MV-4-11 (cell line): ENCODE measurements at places on chromosomes 7 and 10.

GRCh38 chr10:32412499-32412853 is 33.5 kb upstream of the CCDC7 start:
- DNase-seq, result no peak

DNA sequence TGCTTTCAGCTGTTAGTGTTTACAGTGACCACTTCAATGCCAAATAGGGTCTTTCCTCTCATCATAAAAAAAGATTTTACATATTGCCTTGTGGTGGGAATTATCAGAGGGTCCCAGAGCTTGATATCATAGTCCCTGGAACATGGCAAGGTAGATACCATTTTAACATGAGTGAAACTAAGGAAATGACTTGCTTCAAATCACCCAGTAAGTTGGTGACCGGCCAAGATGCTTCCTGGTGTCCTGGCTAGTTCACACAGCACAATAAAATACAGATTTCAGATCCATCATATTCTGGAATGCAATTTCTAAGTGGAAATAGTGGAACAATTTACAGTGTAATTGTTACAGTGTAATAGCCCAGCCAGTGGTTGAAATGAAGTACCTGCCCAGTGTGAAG is 36.6 kb downstream of the CNNM1 start:
- no peak for DNase-seq

- no peak for DNase-seq
These were observed 42.3 kb downstream of the RHOBTB1 start for GRCh38 chr10:60901561-60902235.

GRCh38 chr7:12741951-12742575 is 54.6 kb downstream of the ARL4A start:
- peak; percentile 81 for DNase-seq

GRCh38 chr10:122127943-122128342 is 139.0 kb downstream of the TACC2 start:
- no peak for DNase-seq

- DNase-seq, result no peak
These were observed 772 bp downstream of the SGMS1 start for GRCh38 chr10:50622706-50623662.

DNA sequence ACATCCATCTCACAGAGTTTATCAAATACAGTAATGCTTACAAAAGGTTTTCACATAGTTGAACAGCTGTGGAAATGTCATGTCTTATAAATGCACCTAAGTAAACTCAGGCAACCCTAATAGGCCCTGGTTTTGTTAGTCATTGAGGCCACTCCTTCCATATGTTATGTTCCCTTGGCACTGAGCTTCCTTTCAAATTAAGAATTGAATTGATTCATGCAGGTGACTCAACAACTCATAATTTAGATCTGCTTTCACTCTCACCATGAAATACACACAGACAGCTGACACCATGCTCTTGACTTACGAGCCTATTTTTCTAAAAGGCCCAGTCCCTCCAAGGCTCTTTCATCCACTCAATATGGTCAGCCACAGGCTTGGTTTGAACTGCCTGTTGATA is 476.9 kb downstream of the KCNMA1 start:
- DNase-seq, result no peak

DNA sequence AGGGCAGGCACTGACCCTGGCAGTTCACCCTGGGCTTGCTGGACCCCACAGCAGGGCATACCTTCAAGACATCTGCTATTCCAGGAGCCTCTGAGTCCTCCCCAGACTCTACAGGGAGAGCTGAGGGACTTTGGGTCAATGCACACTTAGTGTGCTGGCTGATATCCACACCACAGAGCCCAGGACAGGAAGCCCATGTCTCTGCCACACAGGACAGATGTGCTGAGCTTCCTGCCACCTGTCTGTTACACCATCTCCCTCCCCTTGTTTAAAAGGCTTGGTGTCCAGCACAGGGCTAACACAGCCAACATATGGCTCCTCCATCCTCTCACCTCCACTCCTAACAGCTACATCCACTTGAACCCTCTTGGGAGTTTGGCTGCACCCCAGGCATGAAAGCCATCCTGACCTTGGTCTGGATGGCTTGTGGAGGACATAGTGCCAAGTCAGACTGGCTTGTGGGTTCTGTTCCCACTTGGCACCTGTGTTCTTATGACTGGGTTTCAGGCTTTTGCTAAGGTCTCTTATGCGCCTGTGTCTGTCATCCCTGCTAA is 529.8 kb downstream of the GALNT17 start:
- DNase-seq, result no peak

DNA sequence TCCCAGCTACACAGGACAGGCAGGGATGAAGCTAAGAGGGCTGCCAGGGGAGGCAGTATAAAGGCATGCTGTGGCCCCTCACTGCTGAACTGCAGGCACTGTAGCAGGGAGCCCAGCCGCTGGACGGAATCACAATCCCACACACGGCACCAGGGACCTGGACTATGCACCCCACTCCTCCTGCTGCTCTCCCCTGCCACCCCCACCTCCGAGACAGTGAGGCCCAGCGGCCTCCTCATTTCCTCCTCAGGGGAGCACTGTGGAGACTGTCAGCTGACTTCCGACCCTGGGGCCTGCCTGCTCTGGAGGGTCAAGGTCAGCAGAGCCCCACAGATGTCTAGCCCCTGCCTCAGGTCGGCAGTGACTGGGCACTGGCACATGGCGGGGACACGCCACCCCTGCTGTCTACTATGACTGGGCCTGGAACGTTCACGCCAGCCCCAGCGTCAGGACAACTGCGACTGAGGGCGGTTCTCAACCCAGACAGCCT is 92.7 kb downstream of the FAM53B start:
- no peak for DNase-seq

DNA sequence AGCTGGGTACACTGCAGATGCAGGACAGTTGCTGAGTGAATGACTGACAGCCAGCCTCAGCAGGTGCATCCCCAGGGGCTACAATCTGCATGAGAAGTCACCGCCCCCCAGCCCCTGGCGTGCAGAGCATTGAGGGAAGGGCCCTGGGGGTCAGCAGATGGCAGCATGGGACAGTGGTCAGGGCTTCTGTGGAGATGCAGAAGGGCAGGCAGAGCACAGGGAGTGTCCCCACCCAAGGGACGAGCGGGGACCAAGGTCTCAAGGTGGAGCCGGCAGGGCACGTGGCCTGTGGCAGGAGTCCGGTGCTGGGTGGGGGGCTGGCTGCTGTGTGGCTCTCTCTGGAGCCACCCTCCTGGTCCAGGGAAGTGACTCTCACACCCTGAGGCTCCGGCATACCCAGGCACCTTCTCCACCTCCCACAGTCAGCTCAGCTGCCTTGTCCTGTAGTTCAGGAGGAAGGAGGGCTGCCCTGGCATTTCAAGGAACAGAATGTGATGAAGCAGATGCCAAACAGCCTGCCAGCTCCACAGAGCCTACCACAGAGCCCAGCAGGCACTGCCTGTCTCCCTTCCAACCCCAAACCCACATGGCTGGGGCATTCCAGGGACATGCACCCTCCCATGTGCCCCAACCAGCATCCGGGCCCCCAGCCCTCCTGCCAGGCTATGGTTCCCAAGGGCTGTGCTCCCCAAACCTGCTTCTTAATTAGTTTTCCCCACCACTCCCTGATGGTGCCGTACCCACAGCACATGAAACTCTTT is 114.5 kb downstream of the TMEM130 start:
- DNase-seq, result no peak

- peak; percentile 18 for DNase-seq
These were observed 317.3 kb downstream of the PRPF18 start for GRCh38 chr10:13904064-13904463.

- peak; percentile 92 for DNase-seq
These were observed 493 bp downstream of the NT5C2 start for GRCh38 chr10:103192451-103193106.

- no peak for DNase-seq
These were observed 20.9 kb downstream of the MORN4 start for GRCh38 chr10:97612386-97612785.

GRCh38 chr7:26071622-26072456 is 80.2 kb upstream of the NFE2L3 start:
- no peak for DNase-seq

GRCh38 chr10:63886281-63887022 is 365.3 kb downstream of the REEP3 start:
- no peak for DNase-seq

- no peak for DNase-seq
These were observed 5.7 kb downstream of the CUBN start for GRCh38 chr10:17123961-17124360.

DNA sequence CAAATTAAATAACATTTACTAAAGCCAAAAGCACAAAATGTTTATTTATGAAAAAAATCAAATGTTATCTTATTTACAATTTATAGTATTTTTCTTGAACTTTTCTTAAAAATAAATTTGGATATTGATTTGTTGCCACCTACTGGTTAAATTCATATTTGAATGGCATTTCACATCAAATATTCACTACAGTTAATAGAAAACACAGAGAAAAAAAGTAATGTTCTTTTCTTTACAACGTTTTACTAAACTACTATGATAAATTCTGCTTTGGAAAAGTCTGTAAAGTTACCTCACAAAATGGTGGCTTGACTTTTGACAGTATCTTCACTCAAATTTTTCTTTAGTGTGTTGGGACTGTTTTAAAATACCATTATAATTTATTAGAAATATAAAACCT is 52.7 kb downstream of the SRPK2 start:
- DNase-seq, result peak; percentile 18

DNA sequence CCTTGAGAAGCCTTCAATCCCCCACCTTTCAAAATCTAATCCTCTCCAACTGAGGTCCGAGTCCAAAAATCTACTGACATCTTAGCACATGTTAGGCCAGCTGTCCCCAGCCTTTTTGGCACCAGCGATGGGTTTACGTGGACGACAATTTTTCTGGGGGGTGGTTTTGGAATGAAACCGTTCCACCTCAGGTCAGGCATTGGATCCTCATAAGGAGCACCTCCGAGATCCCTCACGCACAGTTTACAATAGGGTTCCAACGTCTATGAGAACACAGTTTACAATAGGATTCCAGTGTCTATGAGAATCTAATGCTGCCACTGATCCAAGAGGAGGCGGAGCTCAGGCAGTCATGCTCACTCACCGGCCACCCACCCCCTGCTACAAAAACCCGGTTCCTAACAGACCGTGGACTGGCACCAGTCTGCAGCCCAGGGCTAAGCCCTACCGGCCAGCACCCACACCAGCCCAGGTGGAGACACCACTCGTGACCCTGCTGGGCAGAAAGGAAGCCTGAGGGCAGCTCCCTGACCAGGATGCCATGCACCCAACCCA is 107.6 kb downstream of the DIP2C start:
- DNase-seq, result no peak

DNA sequence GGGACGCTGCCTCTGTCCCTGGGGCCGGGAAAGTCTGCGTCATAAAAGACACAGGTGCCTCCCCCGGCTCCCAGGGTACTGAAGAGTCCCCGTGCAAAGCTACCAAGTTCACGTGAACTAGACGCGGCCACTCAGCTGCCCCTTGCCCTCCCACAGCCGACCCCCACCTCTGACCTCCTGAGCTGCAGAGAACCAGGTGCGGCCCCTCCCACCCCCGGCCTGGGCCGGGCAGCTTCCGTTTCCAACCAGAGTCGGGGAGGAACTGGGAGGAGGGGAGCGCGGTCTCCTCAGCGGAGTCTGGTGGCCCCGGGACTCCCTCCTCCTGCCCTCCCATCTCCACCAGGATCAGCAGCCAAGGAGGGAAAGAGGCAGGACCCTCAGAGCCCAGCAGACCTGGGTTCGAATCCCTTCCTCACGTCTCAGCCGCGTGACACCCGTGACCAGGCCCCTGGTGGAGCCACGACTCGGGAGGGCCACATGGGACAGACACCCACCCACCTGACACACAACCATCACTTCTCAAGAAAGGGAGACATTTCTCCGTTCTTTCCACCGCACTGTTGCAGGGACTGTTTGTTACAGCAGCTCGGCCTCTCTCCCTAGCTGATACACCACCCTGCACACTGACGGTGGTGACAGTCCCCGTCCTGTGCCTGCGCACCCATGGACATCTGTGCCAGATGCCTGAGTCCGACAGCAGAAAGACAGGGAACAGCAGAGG is 37.4 kb upstream of the PDGFA start:
- no peak for DNase-seq

- no peak for DNase-seq
These were observed 14.1 kb downstream of the OGDHL start for GRCh38 chr10:49748006-49748405.

DNA sequence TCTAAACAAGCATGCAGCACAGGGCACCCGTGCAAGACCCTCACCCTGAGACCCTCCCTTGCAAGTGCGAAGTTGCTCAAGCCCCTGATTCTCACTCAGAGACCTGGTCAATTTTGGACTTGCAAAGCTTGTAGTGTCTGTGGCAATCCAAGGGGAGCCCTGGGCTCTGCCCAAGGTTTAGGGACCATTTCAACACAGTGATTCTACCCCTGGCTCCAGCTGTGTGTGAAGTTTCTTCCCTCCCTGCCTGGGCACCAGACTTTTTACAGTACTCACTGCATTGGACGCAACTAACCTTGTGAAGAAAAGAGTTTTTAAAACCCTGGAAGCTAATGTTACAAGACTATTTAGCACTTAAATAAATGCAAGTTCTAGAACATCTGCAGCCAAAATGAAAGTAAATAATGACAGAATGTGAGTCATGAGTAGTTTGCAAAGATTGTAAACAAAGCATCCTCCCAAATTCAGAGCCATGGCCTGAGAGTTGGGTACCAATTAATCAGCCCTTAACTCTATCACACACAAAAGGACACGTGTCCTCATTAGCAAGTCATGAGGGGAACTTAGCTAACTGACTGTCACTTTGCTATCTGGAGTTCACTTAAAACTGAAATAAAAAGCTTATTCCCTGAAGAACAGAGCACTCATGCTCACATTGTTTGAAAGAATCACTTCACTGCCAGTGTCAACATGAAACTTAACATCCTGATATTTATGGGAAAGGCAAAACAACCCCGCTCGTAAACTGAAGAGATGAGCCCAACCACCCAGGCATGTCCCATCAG is 48.1 kb downstream of the RGS10 start:
- no peak for DNase-seq

GRCh38 chr7:33354201-33354600 is 224.8 kb downstream of the BBS9 start:
- DNase-seq, result no peak

DNA sequence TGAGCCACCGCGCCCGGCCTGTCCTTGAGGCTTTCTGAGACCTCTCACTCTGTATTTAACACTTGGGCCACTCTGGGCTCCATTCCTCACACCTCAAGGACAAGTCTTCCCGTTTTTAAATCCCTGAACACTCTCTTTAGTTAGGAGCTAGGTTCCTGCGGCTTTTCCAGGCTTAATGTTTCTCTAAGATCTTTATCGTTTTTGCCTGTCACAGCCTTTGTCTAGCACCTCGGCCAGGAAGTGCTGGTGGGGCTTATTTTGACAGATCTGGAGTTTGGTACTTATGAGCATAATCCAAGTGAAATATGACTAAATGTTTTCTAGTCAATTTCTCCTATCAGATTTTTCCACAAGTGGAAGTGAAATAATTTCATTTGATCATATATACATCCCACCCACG is 186.6 kb downstream of the DPY19L1 start:
- DNase-seq, result no peak

DNA sequence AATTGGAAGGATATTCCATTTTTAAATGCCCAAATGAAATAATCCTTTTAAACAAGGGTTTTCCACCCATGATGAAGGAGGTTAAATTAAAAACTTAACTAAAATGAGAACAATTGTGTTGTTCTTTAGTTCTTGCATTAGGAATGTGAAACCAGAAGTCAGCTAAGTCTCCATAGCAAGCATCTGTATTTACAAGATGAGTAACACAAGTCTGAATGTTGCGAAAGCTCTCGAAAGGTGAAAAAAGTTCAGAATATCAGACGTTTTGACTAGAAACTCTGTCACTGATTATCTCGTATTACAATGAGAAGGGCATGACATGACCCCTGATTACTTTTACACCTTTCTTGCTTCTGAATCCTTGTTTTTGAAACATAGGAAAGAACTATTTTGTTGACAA is 149.6 kb downstream of the BICC1 start:
- DNase-seq, result peak; percentile 91
